ENCODE measurements at places on chromosomes 2 and 18.
A peak's percentile ranks its signal among the peaks of the same experiment; 100 is the strongest.

- no peak for DNase-seq
These were observed 117.7 kb downstream of the GFPT1 start for GRCh38 chr2:69269330-69269729.

- no peak for DNase-seq
These were observed 110.5 kb downstream of the ZFP36L2 start for GRCh38 chr2:43115881-43116280.

- peak; percentile 56 for DNase-seq
These were observed 104.7 kb downstream of the HNRNPLL start for GRCh38 chr2:38498045-38498481.

DNA sequence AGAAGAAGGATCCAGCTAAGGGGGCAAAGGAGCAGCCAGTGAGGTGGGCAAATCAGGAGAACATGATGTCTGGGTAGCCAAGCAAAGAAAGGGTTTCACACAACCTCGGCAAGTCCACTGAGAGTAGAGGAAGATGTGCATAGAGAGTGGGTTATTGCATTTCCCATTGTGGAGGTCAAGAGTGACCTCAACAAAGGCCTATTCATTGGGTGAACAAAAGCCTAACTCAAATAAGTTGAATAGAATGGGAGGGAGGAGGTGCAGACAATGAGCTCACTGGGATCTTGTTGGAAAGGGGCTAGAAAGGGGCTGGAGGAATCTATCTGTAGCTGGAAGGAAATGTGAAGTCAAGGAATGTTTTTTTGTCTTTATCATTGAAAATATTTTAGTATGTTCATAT lies 14.0 kb upstream of the PDCL3 start:
- DNase-seq, result no peak

DNA sequence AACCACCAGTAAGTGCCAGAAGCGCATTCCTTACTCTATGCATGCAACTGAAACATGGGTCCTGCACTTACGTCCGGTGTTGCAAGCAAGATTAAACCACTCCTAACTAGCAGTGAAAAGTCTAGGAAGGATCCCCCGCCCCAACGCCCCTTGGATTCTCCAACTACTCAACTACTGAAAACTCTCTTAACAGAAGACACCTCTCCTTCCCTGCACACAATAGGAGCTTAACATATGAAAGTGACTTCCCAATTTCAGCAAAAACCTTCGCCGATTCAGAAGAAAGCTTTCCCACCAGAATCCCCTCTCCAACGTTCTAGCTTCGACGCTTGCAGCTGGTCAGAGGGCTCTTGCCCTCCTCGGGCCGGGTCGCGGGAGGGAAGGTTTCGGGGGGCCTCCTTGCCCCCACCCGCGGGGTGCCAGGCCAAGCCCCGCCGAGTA lies 578 bp downstream of the IWS1 start:
- DNase-seq, result peak; percentile 37

DNA sequence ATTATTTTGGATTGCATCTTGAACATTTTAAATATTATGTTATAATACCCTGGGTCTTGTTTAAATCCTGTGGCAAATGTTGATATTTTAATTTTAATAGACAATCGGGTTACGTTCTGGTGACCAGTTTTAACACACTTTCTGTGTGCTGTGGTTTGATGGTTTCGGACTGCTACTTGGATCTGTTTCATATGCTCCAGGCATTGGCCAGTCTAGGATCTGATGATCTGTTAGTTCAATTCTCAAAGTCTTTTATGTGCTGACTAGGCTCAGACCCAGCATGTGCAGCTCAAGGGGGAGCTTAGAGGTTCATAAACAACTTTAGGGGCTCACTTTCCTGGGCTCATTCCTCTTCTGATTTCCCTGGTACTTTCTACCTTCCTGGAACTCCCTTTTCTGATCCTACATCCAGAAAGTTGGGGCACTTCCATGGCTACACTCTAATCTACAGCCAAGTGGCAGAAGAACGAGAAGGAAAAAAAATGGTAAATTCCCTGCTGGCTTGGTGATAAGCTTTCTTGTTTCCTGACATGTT lies 5.0 kb upstream of the ZBTB14 start:
- no peak for DNase-seq

GRCh38 chr2:188919824-188920223 lies 54.3 kb upstream of the COL3A1 start:
- DNase-seq, result no peak

DNA sequence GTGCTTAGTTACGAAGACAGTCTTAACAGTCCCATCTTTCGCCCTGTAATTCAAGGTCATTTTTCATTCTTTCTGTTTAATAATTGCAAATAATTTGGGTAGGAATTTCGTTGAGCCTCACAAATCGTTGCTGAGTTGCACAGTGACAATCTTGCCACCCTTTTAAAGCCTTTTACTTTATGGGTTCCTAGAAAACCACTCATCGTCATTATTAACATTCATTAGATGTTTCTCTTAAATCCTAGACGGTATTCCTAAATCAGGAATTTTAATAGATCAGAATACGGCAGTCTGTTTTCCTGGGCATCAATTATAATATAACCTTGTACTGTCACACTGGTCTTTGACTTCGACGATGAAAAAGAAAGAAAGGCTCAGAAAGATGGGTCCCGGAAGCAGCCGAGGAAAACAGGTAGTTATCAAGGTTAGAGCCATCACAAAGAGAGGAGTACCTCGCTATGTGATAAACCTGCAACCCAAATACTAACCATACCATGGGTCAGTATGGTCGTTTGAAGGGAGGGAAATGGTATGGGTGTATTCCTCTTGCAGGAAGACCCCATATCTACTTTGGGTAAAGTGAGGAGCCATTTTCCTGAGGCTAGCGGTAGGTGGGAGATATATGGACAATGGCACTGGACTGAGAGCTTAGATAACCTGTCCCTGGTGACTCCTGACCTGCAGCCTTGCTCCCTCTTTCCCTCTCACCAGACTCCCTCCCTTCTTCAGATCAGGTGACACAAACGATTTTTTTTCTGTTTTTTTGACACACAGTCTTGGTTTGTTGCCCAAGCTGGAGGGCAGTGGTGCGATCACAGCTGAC lies 981 bp upstream of the SF3B1 start:
- no peak for DNase-seq

DNA sequence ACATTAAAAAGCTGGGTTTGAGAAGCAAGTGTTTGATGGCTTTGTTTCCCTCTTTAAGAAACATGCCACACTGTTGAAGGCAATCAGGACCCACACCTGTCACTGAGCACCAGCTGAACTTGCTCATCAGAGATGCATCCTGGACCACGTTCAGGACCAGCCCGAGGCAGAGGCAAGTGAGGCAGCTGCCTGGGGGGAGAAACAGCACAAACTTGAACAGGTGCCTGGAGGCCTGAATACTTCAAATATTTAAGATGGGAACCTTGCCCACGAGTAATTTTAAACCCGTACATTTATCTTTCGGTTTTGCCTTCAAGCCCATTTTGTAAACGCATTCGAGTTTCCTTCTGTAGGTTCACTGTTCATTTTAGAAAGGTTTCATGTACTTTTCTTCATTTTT lies 421.3 kb downstream of the NYAP2 start:
- no peak for DNase-seq

DNA sequence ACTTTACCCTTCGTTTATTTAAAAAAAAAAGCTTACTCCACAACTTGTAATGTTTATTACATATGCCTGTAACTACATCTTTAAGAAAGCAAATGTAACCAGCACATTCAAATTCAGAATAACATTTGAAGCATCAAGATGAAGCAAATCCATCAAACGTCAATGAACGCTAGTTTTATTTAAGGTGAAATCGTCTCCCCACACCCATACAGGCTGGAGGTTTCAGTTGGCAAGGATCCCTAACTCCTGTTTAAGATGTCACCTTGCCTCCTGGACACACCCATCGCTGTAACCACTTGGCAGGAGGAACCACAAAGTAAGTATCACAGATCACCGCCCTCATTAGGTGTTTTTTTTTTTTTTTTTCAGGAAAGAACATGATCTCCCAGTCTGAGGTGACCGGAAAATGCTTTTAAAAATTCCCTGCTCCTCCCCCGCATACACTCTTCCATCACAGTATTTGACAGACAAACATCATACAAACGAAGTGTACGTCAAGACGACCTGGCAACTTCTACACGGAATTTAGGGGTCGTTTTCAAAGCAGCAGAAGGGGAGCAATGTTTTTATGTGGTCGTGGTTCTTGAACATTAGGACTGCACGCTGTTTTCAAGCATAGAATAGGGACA lies 19.7 kb upstream of the STPG4 start:
- DNase-seq, result peak; percentile 39

DNA sequence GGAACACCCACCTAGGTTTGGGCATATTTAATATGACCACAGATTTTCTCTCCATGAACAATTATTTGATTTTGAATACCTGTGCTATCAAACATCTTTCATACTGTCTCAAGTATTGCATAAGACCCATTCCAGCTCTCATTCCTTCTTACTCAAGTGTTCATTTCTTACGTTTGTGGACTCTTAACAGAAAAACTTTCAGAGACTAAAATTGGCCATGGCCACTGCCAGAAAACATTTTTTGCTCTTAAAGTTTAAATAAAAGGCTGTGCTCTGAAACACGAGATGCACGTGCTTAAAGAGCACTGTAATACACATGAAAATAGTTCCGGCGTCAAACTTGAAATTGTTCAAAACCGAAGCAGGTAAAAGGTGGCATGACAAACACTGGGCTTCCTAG lies 89.3 kb downstream of the LIMS1 start:
- no peak for DNase-seq

DNA sequence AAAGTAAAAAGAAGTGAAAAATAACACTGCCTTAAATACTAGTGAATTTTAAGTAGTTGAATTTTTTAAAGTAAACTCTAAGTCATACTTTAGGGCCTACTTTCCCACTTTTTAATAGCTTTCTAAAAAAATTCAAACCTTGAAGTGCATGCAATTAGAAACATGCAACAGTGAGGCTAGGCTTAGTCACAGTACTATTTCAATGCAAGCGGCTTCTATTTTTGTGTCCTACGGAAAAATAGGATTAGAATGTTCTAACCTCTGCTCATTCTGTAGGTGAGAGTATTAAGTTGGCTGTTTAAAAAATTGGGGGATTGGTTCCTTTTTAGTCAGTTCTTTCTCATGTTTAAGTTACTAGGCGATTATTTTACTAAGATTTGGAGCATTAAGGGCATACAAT lies 39.1 kb upstream of the PSMD14 start:
- DNase-seq, result no peak

DNA sequence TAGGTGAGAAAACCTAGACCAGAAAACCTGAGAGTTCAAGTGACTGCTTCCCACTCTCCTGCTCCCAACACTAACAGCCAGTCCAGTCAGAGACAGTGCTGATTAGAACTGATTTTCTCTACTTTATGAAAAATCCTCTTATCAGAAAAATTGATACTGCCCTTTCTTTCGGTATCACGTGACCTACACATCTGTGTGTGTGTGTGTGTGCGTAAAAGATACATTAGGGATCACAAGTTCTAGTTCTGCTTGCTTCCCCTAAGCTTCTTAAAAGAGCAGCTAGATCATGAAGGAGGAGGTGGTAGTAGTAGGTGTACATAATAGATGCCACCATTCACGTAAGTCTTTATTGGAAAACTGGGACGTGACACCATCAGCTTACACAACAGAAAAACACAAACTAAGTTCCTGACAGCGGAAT lies 1.5 kb downstream of the ARL5A start:
- peak; percentile 18 for DNase-seq

DNA sequence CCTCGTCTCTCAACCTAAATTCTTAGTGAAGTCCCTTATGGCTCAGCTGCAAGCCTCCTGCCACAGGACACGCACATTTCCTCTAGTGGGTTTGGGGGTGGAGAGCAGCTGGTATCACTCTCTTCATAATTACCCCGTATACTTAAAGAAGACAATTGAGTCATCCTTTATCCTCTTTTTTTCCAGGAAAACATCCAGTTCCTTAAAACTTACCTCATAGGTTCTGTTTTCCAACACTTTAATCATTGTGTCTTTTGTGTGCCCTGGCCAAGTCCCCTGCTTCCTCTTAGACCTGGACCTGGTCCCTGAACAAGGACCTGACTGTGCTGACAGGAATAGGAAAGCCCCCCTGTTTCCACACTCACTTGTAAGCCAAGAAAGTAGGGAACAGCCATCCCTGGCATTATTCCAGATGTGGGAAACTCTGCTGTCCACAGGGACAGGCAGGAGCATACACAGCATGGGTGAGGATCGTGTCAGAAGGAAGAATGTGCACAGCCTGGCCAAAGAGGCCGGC lies 42.3 kb upstream of the MYO1B start:
- no peak for DNase-seq

DNA sequence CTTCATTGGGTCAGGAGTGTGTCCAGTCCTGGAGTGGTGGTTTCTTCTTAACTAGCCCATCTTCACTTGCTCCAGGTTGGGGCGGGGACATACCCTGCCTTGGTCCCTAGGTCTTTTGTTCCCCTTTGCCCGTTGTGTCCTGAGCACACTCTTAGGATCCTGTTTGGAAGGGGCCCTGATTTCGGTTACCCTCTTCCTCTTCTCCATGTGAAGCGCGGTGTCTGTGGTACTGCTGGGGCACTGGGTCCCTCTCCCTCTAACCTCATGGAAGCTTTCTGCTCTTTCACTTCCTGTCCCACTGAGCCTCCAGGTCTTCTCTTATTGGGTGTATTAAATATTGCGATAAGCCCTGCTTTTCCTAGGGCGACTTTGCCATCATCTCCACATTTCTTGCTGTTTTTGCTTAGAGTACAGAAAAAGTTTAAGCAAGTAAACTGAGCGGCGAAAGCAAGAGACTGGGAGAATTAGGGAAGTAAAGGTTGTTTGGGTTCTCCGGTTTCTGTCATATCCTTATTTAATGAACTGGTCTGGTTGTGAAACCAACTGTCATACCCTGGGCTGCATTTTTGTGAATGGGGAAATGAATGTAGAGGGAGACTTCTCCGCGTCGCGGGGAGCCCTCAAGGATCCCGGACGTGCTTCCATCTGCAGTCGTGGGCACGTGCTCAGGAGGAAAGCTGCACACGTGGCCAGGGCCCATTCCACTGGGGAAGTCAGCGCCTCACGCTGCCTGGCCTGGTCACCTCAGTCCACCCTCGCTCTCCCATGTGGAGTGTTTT lies 73.8 kb upstream of the B3GNT7 start:
- DNase-seq, result no peak

GRCh38 chr2:1453561-1453960 lies 40.3 kb downstream of the TPO start:
- no peak for DNase-seq

- DNase-seq, result no peak
These were observed 70.6 kb downstream of the UBR3 start for GRCh38 chr2:169897834-169898233.

DNA sequence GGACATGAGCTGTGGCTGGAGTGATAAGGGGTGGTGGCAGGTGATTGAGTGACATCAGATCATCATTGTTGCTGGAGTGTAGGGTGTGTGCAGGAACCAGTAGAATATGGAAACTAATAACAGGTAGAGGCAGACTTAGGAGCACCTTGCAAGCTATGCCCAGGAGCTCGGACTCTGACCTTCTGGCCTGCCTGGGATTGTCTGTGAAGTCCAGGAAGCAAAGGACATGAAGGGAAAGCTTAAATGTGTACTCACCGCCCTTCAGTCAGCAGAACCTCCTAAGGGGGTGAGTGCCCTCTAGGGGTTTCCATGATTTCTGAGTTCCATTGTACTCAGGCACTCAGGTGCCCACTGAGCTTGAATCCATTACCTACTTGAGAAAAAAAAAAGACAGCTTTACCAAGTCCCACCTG lies 104.2 kb downstream of the CRIM1 start:
- no peak for DNase-seq

- no peak for DNase-seq
These were observed 161.8 kb downstream of the HDAC4 start for GRCh38 chr2:239238839-239239606.

Data from GM20000 (cell line).